Nephron progenitor cell (in vitro differentiated cells): ENCODE measurements at places on chromosomes 16 and 17.

GRCh38 chr16:68902969-68903345 is 59.6 kb downstream of the TANGO6 start:
- no peak for DNase-seq

DNA sequence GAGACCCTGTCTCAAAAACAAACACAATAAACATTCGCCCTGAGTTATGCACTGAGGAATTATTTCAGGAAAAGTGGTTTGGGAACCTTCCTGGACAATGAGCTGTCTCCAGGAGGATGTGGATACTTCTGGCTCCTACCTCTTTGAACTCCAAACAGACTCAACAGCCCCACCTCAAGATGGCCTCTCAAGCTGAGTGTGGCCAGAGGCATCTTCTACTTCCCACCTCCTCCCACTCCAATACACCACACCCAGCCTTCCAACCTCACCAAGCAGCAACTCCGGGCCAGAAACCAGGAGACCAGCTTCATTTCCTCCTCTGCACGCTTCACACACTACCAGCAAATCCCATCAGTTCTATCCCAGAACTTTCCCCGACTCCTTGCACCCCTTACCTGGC is 11.6 kb downstream of the HBQ1 start:
- no peak for DNase-seq

DNA sequence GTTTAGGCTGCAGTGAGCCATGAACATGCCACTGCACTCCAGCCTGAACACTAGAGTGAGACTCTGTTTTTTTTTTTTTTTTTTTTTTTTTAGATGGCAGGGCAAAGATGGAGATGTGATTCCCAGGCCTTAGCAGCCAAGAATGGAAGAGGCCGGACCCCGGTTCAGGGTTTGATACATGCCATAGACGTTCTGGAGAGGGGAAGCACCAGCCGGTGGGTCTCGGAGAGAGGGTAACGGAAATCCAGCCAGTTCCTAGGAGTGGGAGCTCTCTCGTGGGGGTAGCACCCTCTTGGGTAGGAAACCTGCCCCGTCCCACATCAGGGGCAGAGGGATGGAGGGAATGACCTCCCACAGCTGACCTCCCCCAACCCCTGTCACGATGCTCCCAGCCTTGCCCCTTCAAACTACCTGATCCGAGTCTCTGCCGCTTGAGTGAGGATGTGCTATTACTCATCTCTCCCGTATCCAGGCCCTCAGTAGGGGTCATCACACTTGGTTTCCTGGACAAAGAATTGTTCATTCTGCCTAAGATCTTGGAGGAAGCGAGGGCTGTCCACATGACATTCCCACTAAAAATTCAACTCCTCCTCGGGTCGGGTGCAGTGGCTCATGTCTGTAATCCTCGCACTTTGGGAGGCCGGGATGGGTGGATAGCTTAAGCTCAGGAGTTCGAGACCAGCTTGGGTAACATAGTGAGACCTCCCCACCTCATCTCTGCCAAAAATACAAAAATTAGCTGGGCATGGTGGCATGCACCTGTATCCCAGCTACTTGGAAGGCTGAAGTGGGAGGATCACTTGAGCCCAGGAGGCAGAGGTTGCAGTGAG is 47.3 kb downstream of the MIS12 start:
- no peak for DNase-seq

GRCh38 chr17:29162909-29163341 is 17.3 kb downstream of the MYO18A start:
- DNase-seq = no peak

GRCh38 chr17:67276075-67276474 is 31.1 kb upstream of the HELZ start:
- no peak for DNase-seq

DNA sequence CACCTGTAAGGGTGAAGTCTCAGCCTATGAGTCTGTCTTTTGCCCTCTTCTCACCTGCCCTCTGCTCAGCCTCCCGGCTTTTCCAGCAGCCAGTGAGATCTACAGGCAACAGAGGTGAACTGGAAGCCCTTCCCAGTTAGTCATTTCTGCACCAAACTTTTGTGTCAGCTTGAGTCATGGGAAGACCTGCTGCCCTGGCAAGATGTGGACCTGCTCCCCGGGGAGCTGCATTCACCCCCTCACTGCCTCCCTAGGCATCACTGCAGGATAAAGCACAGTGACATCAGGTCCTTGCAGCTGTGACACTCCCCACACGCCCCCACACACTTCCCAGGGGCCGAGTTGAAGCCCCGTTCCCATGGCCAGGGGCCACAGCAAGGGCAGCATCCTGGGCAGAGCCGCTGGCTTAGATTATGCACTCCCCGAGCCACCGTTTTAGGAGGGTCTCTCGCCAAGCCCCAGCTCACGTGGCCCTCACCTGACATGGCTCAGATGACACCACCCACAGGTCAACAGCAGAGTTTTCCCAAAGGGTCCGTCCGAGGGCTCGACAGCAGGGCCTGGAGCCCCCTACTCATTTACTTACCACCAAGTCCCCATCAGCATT is 6.5 kb upstream of the ABR start:
- no peak for DNase-seq

GRCh38 chr16:79844603-79845002 is 244.1 kb upstream of the MAF start:
- DNase-seq = no peak

- DNase-seq = peak; percentile 53
Measured at GRCh38 chr17:44502598-44503146, 534 bp downstream of the GPATCH8 start.

DNA sequence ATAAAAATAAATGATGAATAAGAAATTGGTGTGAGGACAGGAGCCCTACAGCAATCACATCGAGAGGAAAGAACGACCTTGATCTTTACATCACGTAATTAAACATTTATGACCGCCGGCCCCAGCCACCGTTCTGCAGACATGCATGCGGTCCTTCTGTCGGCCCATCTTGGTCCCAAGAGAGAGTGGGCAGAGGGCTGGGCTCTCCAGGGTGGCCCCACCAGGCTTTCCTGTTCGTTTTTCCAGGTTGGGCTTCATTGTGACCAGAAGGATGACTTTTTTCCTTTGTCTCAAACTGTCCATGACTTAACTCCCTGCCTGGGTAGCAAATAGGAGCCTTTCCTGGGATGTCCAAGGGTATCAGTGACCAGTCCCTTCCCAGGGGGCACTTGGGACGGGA is 3.3 kb upstream of the CRISPLD2 start:
- no peak for DNase-seq

DNA sequence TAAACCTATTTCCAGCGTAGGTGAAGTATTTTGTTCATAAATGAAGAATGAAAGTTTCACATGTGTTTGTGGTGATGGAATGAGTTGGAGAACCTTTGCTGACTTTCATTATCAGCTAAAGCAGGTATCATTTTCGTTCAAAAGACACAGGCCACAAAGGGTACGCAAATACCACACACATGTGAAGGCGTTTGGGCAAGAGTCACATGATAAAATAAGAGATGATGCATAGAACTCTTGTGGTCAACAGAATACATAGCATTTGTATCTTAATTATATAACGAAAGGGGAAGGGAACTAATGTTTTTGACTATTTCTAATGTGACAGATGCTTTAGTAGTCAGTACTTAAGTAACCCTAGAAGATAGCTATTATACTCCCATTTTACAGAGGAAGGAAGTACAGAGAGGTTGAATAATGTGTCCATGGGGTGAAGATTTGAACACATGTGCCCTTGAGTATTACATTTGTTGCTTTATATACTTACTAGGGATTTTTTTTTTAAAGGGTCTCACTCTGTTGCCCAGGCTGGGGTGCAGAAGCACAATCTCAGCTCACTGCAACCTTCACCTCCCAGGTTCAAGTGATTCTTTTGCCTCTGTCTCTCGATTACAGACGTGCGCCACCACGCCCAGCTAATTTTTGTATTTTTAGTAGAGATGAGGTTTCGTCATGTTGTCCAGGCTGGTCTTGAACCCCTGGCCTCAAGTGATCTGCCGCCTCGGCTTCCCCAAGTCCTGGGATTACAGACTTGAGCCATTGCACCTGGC is 4.8 kb downstream of the RPA1 start:
- no peak for DNase-seq

DNA sequence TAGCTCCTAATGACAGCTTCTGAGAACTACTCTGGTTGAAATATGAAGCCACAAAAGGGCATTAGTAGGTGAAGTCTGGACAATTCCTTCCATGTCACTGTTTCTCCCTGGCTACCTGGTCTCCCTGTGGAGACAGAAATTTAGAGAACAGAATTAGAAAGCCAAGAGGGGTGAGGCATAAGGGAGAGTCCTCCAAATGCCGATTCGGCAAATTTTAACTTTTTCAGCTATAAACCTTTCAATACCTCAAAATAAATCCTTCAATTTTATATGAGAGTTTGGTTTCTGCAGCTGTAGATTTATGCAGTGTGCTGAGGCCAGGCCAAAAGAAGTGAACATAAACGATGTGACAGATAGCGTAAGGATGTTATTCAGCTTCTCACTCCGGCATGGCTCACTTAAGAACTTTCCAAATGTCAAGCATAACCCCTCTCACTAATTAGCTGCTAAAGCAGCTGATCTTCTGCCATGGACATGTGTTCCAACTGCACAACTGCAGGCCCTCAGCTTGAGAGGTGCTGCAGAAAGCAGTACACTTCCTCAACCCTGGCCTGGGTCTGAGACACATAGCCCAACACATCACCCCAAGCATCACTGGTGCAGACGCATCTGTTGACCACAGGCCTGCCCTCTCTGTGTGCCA is 247.9 kb upstream of the SOX9 start:
- no peak for DNase-seq

- DNase-seq = peak; percentile 44
Measured at GRCh38 chr16:86029131-86029741, 130.3 kb downstream of the IRF8 start.

GRCh38 chr16:78686601-78687000 is 587.1 kb downstream of the WWOX start:
- DNase-seq = no peak

GRCh38 chr16:1877089-1877488 is 5.1 kb upstream of the MEIOB start:
- no peak for DNase-seq

- DNase-seq = no peak
Measured at GRCh38 chr17:37024181-37024637, 75.5 kb downstream of the AATF start.

DNA sequence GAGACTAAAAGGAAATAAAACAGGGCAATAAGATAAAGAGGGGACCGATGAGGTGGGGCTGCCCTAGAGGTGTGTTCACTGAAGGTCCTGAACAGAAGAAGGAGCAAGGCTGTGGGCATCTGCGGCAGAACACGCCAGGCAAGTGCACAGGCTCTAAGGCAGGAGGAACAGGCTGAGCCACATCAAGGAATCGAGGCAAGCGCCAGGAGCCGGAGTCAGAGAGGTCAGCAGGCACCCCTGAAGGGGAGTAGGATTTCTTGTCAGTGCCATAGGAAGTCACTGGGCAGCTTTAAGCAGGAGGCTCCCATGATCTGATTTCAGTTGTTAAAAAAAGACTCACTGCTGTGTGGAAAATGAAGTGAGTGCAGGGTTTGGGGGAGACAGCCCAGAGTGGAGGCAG is 186.5 kb downstream of the KATNIP start:
- no peak for DNase-seq

- no peak for DNase-seq
Measured at GRCh38 chr16:12145918-12146317, 169.4 kb downstream of the SNX29 start.

DNA sequence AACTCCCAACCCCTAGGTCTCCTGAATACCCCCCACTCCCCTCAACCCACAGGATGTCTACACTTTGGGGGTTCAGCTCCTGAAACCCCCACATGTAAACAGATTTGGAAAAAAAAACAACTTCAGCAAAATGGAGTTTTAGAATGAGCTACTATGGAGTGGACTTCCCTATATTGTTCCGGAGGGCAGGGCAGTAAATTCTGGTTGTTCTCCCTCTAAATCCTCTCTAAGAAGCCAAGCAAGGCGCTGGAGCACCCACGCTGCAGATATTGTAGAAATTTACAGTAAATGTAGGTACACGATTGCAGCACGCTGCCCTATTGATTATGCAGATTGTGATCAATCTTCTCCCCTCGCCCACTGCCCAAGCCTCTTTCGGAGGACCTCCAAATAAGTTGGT is 8.5 kb upstream of the ZFHX3 start:
- DNase-seq = no peak

- peak; percentile 9 for DNase-seq
Measured at GRCh38 chr16:90081606-90081970, 4.5 kb upstream of the PRDM7 start.
